RPMI7951 (cell line): ENCODE measurements at places on chromosomes 1 and 21. TPM values are rescaled to one million over a fixed set of nuclear protein-coding genes. Genes with fewer than 3 reads are reported as not detected.

GRCh38 chr1:28343405-28343804, 14.6 kb downstream of the MED18 start:
- peak; percentile 13 for DNase-seq

- DNase-seq = peak; percentile 98
Measured at GRCh38 chr1:198018529-198018928, 101.4 kb downstream of the LHX9 start.

DNA sequence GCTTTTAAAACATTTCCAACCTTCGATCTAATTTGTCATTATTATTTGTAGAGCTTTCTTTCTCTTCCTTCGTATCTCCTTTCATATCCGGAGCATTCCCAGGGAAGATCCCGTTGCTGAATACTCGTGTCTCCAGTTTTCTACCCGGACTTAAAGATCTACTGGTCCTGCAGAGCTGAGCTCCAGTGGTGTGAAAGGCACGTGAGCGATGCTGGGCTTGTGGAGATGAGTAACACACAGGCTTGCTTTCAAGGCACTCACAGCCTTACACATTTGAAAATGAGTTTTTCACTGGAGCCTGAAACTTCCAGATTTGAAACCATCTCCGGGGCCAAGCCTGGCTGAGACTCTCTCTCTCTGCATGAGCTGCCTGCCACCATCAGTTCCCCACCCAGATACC, 428.3 kb downstream of the KIF26B start:
- DNase-seq = peak; percentile 42

DNA sequence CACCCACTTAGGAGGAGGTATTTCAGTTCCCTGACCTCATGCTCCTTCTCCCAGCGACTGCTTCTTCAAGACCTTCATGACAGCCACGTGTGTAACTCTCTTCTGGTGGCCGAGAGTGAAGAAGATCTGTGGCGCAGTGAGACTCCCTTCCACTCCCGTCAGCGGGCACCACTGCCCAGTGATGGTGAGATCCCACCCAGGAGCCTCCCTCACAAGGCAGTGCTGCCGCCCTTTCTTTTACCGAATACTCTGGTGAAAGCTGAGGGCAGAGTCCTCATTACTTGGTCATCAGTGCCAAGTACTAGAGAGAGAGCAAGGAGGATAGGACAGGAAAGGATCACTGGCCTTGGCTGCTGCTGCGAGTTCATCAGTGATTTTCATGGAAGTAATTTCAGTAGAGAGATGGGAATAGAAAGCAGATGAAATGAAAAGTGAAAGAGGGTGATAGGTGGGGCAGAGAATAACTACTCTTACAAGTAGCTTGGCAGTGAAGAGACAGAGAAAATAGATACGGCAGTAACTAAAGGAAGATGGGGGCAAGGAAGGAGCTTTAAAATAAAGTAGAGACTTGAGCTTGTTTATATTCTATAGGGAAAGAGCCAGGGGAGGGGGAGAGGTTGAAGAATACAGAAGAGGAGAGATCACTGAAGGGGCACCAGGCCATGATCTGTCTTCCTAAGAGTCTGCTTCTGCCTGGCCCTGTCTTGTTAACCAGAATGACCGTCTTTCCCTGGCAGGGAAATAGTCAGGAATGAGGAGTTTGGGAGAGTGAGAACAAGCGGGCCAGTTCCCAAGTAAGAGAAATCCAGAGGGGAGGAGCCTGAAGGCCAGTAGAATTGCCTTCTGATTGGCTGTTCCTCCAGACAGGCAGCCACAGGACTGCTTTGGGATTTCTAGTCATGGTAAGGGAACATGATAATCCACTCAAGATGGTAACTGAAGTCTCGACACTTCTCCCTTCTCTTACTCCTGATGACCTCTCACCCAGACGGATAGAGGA, 18.3 kb downstream of the HYI start:
- no peak for DNase-seq

DNA sequence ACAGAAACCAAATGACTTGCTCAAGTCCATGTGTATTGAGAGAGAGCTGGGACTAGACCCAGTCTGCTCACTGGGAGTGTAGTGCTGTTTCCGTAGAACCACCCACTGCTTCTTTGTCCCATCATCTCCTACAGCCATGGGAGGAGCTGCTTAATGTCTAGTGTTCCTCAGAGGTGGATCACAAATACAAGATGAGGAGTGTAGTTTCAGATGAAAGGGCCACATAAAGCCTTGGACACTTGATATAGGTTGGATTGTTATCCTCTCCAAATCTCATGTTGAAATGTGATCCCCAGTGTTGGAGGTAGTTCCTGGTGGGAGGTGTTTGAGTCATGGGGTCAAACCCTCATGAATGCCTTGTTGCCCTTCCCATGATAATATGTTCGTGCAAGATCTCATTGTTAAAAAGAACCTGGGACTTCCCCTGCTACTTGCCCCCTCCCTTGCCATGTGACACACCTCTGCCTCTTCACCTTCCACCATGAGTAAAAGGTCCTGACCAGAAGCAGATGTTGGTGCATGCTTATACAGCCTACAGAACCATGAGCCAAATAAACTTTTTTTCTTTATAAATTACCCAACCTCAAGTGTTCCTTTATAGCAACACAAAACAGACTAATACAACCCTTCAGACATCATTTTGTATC, 127.5 kb upstream of the DNAH14 start:
- DNase-seq = no peak

- no peak for DNase-seq
Measured at GRCh38 chr1:25990702-25991395, 7.0 kb downstream of the PAFAH2 start.

DNA sequence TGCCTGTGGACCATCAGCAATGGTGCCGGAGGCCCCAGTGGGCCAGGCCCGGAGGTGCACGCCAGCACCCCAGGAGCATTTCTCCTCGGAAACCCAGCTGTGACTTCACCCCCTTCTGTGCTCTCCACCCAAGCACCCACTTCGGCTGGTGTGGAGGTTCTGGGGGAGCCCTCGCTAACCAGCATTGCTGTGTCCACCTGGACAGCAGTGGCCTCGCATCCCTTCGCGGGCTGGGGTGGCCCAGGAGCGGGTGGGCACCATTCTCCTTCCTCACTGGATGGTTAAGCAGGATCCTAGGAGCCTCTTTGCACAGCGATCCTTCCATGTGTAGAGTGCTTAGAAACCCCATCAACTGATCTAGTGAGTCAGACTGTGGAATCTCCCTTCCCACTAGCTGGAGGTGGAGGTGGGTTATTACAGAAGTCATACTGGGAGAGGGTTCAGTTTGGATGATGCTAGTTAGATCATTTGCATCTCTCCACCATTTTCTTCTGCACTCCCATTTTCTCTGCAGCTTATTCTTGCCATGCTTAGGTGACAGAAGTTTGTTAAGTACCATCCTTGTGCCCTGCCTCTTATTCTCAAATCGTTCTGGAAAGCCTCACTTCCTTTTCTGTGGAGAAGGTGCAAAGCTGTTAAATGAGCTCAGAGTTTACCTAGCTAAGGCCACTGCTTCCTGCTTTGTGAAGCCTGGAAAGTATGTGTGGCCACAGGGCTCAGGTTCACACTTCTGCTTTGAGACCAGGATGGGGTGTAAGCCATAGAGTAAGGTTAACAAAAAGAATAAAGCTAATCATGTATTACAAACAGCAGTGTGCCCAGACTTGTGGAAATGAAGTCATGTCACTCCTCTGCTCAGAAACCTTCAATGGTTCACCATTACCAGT, 32.3 kb downstream of the TBX19 start:
- DNase-seq = no peak

DNA sequence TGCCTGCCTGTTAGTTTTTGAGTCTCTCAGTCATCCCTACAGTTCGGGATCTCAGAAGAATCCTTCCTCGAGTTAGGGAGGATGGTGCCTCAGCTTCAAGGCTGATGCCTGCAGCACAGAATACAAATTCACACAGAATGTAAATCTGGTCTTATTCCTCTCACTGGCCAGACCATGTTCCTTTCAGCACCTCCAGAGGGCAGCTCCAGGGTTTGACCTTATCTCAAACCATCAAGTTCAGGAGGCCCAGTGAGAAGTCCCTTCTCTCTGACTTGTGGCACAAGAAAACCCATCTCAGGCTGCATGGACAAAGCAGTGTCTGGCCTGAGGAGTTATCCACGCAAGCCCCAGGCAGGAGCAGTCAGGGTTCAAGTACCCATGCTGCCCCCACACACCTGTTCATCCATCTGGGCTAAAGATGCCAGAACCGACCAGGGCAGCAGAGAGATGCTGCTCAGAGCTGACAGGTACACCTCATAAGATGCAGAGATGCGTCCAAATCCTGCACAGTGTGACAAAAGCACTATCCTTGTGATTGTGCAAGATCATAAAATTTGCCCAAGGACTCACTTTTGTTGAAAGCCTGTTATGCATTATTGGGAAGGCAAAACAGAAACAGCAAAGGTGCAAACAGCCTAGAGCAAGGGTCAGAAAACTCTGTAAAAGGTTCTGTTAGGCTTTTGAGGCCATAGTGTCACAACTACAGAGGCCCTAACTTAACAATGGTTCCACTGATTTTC, 49.8 kb downstream of the BCAR3 start:
- no peak for DNase-seq

DNA sequence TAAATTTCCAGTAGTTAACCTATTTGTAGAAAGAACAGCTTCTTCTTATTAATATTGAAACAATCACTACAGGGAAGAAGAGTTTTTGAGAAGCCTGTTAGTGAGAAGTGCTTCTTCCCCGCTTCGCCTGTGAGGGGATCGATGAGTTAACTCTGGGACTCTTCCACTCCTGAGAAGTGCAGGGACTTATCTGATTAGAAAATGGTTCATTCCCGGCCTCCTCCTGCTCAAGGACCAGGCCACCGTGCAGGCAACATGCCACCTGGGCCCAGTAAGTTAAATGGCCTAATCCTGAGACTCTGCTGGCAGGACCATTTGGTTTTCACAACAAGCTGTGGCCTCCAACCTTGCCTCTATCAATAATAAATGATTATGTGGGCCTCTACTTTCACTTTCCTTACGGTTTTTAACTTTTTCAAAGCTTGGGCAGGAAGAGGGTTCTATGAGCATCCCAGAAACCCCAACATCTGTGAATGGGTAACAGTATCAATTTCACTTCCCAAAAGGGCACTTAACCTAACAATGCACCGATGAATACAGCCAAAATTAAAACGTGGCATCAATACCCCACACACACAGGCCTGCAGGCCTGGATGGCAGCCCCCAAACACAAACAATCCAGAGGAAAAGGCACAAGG, 33.1 kb downstream of the SIPA1L2 start:
- no peak for DNase-seq

- DNase-seq = peak; percentile 5
Measured at GRCh38 chr1:78718566-78718965, 68.9 kb downstream of the IFI44 start.

DNA sequence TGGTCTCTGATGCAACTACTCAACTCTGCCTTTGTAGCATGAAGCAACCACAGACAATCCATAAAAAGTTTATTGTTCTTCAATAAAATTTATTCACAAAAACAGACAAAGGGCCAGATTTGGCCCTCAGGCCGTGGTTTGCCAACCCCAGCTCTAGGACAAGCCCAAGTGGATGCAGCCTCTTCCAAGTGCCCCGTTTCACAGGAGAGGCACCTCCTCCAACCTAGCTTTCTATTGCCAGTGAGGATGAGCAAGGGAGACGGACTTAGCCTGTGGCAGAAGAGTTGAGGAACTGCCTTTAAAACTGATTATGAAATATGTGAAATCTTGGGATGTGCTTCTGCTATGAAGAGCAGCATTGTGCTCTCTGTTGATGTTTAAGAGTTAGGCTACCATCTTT, 105.4 kb downstream of the PSMG1 start:
- DNase-seq = no peak

DNA sequence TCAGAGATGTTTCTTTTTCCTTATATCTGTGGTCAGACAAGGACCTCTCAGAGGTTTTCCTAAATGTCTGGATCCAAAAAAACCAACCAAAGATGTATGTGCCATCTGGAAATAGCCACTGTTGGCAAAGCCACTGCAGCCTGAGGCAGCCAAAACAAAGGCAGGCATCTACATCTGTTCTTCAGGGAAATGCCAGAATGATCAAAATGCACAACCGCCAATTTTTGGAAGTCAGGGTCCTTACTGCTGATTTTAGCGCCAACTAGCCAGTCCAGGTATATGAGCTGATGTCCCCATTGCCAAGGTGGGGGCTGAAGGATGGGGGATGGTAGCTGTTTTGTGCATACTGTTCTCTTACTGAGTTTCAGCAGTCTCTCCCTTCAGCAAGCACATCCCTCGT, 45.9 kb downstream of the SYT14 start:
- peak; percentile 31 for DNase-seq

Gene ST7L
- total RNA-seq = 27.4 and 31.5 TPM in 2 replicates

Gene PLEKHG5
- 0.60 and 1.3 TPM in 2 replicates for total RNA-seq
